ENCODE measurements at places on chromosomes 13 and 19.

DNA sequence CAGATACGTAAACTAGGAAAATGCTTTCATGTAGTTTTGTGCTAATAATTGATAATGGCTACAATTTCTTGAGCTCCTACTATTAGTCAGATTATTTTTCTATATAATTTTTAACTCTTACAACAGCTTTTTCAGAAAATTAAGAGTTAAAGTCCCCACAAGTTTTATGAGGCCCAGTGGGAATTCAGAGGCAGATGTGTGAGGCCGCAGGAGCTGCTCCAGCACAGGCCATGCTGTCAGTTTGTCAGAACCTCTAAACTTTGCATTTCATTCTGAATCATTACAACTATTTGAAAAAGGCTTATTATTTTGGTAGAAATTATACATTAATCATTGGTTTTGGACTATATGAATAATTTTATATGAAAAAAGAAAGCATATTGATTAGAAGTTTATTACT is 370.8 kb downstream of the MYO16 start:
- DNase-seq = no peak

DNA sequence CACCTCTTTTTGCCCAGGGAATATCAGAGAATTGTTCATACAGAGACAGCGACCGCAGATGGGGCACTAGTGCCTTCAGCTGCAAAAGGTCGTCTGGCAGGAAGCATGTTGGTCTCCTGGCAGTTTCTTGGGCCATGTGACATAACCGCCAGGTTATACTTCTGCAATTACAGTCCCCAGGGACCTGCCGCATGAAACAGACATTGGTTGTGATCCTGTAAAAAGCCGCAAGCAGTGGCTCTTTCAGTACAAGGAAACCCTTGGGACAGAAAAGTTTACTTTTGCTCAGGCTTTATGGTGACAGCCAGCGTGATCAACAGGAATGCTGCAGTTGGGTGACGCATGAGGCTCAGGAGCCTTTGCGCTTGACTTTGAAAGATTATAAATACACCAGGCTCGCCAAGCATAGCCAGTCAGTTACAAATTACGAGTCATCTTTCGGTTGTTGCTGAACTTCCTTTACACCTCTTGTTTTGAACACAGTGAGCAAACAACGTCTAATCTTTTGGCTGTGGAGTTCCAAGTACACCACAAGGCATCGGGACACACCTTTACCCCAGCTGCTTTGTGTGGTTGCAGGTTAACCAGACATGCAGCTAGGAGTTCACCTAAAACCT is 50.5 kb upstream of the UBE2L5 start:
- no peak for DNase-seq

- DNase-seq = peak; percentile 18
Observed at GRCh38 chr19:7678971-7679751, 1.5 kb upstream of the TRAPPC5 start.

DNA sequence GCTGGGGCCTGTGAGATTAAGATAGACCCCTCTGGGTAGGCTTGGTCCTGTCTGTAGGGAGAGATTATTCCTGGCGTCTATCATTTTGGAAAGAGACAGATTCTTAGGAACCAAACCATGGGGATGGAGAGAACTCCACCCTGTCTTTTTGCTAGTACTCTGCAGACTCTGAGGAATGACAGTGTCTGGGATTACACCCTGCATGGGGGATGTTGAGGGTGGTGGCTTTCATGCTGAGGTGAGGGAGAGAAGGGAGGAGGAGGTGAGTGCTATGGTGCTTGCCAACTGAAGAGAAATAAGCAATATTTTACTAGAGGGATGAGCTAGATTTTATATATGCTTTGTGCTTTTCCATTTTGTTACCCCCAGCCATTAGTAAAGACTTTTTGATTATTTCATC is 74.5 kb upstream of the PCDH8 start:
- DNase-seq = no peak

GRCh38 chr13:98675066-98675465 is 77.4 kb downstream of the SLC15A1 start:
- no peak for DNase-seq

- DNase-seq = no peak
Observed at GRCh38 chr19:16454351-16454918, 17.3 kb downstream of the EPS15L1 start.

DNA sequence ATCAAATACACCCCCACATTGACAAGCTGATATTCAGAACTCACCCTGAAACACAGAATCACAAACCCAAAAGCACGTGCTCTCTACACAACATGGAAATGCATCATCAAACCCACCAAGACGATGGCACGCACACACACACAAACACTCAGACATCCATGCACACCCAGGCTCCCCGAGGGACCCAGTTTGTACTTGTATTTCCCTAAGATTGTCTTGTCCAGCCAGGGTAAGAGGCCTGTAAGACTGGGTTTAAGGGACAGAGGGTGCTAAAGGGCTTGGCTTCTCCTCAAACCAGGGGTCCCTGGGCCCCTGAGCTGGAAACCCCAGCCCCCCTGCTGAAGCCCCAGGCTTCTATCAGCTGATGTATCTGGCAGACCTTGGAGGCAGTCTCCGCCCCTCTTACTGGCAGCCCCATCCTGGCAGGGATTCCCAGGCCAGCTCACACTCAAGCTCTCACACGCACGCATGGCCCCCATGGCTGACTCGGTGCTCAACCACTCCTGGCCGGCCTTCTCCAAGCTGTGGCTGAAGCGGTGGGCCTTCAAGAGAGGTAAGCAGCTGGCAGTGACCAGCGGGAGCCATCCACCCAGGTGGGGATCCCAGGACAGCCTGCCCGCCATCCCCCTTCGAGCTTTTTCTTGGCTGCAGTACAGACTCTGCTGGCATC is 6.5 kb downstream of the ARHGEF18 start:
- no peak for DNase-seq

DNA sequence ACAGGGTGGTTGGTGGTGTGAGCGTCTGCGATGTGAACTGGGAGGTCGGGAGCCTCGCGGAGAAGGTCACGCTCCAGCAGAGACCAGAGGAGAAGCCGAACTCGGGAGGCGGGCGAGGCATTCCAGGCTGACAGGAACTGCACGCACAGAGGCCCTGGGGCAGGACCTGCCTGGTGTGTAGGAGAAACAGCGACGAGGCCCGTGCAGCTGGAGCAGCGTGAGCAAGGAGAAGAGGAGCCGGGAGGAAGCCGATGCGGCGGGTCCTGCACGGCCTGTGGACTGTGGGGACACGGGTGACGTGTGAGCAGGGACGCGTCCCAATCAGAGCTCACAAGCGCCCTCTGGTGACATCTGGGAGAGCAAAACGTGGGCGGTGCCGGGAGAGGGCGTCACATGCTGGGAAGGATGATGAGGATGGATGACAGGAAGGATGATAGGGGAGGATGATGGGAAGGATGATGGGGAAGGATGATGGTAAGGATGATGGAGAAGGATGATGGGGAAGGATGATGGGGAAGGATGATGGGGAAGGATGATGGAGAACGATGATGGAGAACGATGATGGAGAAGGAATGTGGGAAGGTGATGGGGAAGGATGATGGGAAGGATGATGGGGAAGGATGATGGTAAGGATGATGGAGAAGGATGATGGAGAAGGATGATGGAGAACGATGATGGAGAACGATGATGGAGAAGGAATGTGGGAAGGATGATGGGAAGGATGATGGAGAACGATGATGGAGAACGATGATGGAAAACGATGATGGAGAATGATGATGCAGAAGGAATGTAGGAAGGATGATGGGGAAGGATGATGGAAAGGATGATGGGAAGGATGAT is 16.1 kb upstream of the MADCAM1 start:
- DNase-seq = no peak

- DNase-seq = no peak
Observed at GRCh38 chr19:34370983-34371382, 6.0 kb downstream of the GPI start.

Measured in DMS79 treated with DMSO at 0.1 percent for 48 hours (cell line).